ENCODE measurements at places on chromosomes 16 and 17. TPM values are rescaled to one million over a fixed set of nuclear protein-coding genes. Genes with fewer than 3 reads are reported as not detected.

Gene ELMO3
- 0.28 TPM for total RNA-seq

Gene RNF222
- total RNA-seq, result not detected

Gene SLC38A8
- total RNA-seq, result not detected

Gene PRAC1
- total RNA-seq, result not detected
